ENCODE measurements at places on chromosomes 6 and 20.

DNA sequence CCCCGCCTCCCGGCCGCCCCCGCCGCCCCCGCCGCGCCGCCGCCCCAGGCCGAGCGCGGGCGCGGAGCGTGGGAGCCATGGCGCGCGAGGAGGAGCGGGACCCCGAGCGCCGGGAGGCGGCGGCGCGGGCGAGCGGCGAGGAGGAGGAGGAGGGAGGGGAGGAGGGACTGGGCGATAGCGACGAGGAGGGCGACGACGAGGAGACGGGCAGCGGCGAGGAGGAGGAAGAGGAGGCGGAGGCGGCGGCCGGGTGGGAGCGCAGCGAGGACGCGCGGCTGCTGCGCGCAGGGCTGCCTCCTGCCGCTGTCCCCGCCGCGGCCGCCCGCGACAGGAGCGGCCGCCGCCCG, at the start of gene SLC24A3:
TSS of gene SLC24A3 (plus strand) at position 174 of the 347 bp plus-strand sequence.
- DNase-seq: no peak

- no peak for DNase-seq
Measured at GRCh38 chr6:161233986-161234661, 39.7 kb downstream of the AGPAT4 start.

DNA sequence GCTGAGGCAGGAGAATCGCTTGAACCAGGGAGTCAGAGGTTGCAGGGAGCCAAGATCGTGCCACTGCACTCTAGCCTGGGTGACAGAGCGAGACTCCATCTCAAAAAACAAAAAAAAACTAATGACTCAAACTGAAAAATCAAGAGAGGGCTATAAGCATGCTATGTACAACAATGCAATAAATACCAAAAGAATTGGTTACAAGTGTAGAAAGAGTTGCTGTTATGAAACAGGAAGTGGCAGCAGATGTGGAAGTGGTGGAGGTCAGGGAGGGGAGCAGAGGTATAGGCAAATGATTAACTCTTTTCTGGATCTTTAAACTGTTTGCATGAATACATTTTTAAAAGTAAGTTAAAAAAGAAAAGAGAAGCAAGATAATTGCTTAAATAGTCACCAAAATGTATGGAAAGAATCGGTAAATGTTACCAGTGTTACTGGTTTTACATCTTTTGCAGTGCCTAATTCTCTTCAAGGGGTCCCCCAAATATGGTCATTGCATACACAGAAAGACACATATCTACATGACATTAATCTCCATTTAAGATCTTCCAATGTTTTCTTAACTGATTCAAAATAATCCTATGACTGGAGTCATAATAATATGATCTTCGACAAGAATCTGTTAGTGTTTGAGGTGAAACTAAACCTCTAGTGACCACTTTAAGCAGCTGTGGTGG, 15.0 kb downstream of the CALHM6 start:
- no peak for DNase-seq

DNA sequence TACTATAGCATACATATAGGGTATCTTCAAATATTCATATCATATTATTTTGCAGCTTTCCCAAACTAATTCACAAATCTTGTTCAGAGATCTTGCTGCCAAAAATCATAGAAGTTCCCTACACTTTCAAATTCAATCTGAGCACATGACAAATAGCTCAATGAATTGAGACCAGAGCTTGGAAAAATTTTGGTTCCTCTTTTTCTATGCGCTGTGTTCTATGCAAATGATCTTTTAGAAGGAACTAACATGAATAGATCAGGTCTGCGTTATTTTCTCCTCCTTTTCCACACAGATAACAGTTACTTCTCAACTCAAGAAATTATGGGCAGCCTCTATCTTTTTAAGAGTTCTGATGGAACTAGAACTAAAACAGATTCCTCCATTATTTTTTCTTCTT, 316.3 kb downstream of the ARHGAP18 start:
- no peak for DNase-seq

- peak; percentile 90 for DNase-seq
Measured at GRCh38 chr6:38033442-38033982, 214.0 kb downstream of the ZFAND3 start.

DNA sequence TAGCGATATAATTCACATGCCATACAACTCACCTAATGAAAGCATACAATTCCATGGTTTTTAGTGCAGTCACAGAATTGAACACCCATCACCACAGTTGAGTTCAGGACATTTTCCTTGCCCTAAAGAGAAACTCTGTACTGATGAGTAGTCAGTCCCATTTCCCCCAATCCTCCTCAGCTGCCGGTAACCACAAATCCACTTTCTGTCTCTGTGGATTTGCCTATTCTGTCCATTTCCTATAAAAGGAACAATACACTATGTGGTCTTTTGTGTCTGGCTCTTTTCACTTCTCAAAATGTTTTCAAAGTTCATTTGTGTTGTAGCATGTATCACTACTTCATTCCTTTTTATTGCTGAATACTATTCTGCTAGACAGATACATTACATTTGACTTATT, 67.9 kb upstream of the TGM3 start:
- DNase-seq: no peak

GRCh38 chr20:55054453-55054852, 579.1 kb downstream of the DOK5 start:
- DNase-seq: no peak

GRCh38 chr20:48632017-48632824, 195.6 kb downstream of the PREX1 start:
- DNase-seq: no peak

- DNase-seq: no peak
Measured at GRCh38 chr6:37618916-37619590, 78.6 kb downstream of the MDGA1 start.

DNA sequence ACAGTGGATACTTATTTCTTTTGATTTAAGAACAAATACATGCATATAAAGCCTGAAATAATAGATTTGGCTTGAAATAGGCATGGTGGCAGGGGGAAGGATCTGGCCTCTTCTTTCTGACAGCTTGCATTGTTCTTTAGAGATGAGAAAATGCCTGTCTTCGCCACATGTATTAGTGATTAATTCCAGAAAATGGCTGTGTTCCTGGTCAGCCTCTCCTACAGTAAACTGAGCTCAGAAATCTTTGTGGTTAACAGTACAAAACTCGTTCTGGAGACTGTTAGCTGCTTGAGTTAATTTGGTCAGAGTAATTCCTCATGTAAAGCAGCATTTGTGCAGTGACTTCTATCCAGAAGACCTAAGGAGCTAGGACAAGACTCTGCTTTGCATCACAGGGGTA, 151.5 kb downstream of the EYA4 start:
- no peak for DNase-seq

DNA sequence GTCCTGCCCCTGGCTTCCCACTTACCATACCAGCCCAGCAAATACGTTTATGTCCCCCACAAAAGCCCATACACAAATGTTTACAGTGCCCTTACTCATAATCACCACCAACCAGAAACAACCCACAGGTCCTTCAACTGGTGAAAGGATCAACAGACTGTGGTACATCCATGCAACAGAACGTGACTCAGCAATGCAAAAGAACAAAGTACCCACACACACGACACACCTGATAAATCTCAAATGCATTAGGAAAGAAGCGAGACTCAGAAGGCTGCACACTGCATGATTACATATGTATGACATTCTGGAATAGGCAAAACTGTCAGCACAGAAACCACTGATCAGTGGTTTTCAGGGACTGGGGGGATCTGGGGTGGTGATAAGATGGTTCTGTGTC, 20.5 kb downstream of the NCR2 start:
- no peak for DNase-seq

DNA sequence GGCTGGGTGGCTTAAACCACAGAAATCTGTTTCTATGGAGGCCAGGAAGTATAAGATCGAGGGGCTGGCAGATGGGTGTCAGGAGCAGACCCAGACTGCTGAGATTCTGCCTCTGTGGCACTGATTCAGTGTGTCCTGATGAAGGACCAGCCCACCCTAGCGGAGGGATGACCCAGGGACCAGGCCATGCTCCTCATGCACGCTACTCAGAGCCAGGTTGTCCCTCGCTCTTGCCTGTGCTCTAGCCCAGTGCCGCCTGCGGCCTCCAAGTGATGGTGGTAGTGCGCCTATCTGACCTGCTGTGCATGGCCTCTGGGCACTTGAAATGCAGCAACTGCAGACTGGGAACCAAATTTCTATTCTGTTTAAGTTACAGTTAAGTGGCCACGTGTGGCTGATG, 13.1 kb upstream of the APMAP start:
- no peak for DNase-seq

- no peak for DNase-seq
Measured at GRCh38 chr6:12582421-12583110, 134.0 kb upstream of the PHACTR1 start.

DNA sequence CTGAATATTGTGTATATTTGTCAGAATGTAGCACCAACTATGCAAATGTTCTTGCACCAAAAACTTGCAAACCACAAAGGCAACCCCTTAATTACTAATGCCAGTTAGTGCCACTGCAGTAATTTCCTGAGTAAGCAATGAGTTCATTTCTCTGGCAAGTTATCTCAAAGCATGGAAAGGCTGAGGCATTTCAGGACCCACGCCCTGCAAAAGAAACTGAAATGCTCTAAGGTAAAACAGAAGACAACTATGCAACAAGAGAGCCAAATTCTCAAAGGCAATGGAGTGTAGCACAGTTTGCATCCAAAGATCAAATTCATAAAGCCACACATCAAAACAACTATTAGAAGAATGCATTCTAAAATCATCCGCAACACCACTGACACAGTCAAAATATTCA, 994.4 kb downstream of the EYS start:
- DNase-seq: no peak
